ENCODE measurements at places on chromosomes 1 and 21. TPM values are rescaled to one million over a fixed set of nuclear protein-coding genes. Genes with fewer than 3 reads are reported as not detected.

Gene SGIP1
- 9.4 TPM for total RNA-seq

Gene ZNF593OS
- not detected for total RNA-seq

DNA sequence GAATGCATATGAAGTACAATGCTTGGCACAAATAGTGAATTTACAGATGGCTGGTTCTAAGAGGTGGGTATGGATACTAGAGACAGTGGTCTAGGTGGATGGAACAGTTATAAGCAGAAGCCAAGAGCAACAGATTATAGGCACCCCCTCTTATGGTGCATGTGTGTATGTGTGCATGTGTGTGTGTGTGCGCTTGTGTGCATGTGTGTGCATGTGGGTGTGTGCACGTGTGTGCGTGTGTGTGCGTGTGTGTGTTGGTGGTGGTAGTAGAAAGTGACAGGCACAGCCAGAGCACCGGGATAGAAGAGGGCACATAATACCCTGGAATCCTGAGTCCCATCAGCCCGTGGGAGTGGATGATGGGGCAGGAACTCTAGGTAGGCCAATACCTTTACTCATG lies 1.3 kb downstream of the NCMAP start:
- peaks cover 43% of the 10 kb centered on the region for H3K27me3 ChIP-seq
- no peak for DNase-seq
- no peak overlapping the region for H3K4me3 ChIP-seq
- H3K27ac ChIP-seq = no peak overlapping the region

GRCh38 chr1:178938101-178938958 lies 67.5 kb upstream of the ANGPTL1 start:
- no peak overlapping the region for H3K4me3 ChIP-seq
- H3K27me3 ChIP-seq = no peaks in the 10 kb centered on the region
- peak; percentile 44 for DNase-seq
- H3K4me1 ChIP-seq = no peaks in the 10 kb centered on the region

DNA sequence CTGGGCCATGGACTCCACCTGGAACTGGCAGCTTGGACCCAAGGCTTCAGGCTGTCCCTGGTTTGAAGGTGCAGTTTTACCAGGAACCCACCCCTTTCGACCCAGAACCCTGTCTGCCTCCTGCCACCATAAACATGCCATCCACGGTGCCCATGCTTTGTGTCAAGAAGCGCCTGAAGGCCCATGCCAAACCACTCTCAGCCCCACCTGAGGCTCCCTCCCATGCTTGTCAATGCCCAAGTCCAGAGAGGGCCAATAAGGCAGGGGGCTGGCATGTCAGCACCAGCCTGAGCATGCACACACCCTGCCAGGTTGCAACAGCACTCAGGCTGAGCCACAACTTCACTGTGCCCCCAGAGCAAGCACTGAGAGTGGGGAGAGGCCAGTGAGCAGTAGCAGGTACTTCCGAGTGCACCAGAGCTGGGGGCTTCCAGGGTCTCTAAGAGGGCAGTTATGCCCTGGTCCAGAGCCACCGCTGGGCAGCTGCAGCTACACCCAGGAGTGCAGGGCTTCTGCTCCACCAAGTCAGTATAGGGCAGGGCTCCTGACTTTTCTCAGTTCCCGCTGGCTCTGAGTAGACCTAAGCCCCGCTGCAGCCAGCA lies 1256.0 kb downstream of the AMY1C start:
- H3K36me3 ChIP-seq = no peaks in the 10 kb centered on the region
- H3K4me1 ChIP-seq = no peaks in the 10 kb centered on the region
- no peaks in the 10 kb centered on the region for H3K27me3 ChIP-seq
- DNase-seq = no peak
- H3K4me3 ChIP-seq = no peak overlapping the region

DNA sequence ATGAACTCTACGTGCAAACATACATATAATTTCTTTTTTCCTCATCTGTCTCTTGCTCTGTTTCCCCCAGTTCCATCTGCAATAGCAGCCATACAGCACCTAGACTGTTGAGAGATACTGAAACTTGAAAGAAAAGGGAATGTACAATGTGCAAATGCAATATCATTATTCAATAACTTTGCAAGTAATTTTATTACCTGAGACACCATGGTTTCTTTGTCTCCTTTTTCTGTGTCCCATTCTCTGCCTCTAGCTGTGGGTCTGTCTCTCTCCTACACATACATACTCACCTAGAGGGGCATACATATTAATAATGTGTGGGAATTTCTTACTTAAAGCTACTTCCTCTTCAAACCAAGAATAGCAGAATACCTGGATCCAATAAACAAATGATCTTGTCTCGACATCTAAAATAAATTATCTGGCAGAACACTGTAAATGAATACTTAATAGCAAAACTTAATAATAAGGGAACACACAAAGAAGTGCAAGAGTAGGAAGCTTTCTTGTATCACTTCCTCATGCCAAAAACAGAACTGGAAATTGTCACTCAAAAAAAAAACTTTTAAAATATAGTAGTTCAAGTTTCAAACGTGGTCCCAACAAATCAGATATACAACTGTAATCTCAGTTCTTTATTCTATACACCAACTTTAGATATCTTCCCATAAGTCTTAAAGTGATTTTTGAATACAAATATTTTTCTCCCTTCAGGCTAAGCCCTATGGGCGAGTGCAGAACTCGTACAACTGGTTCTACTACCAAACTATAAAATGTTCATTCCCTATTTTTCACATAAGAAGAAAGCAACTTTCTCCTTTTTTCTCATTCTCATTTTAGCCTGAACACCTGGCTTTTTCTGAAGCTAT lies 194.6 kb downstream of the NRIP1 start:
- peaks cover 4% of the 10 kb centered on the region for H3K4me1 ChIP-seq
- H3K4me3 ChIP-seq = no peak overlapping the region
- no peaks in the 10 kb centered on the region for H3K27me3 ChIP-seq
- no peak overlapping the region for H3K27ac ChIP-seq
- no peak for DNase-seq
- no peaks in the 10 kb centered on the region for H3K36me3 ChIP-seq

Gene SMIM1
- 10.3 TPM for total RNA-seq

- H3K4me3 ChIP-seq = no peak overlapping the region
- DNase-seq = no peak
- H3K27me3 ChIP-seq = no peaks in the 10 kb centered on the region
These were observed 61.4 kb downstream of the EPHB2 start for GRCh38 chr1:22772014-22772413.

Gene OR6K3
- not detected for total RNA-seq

Gene RSPO1
- total RNA-seq = 0.19 TPM

GRCh38 chr1:119139857-119140176 lies 636 bp downstream of the WARS2 start:
- peak overlapping the region; percentile 95 for H3K4me3 ChIP-seq
- DNase-seq = no peak
- peak overlapping the region; percentile 100 for H3K27ac ChIP-seq

Gene CNST
- 15.6 TPM for total RNA-seq

DNA sequence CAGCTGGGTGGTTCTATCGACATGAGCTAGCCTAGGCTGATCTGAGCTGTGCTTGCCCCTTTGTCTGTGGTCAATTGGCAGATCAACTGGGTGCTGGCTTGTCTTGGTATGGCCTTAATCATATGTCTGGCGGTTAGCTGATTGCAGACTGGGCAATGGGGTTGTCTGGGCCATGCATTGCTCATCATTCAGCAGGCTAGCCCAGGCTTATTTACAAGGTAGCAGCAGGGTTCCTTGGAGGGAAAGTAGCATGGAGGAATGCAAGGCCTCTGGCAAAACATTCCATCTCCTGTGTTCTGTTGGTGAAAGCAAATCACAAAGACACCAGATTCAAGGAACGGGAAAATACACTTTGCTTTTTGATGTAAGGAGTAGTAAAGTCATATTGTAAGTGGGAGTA lies 84.0 kb upstream of the IVNS1ABP start:
- H3K27ac ChIP-seq = peak overlapping the region; percentile 80
- DNase-seq = peak; percentile 83
- no peaks in the 10 kb centered on the region for H3K27me3 ChIP-seq
- H3K36me3 ChIP-seq = no peaks in the 10 kb centered on the region
- peaks cover 2% of the 10 kb centered on the region for H3K4me1 ChIP-seq

Gene F11R
- total RNA-seq = 190 TPM

GRCh38 chr1:231318568-231318967 lies 19.1 kb downstream of the EXOC8 start:
- peak; percentile 13 for DNase-seq
- H3K27me3 ChIP-seq = no peaks in the 10 kb centered on the region
- no peak overlapping the region for H3K27ac ChIP-seq
- H3K4me3 ChIP-seq = no peak overlapping the region
- no peaks in the 10 kb centered on the region for H3K36me3 ChIP-seq

DNA sequence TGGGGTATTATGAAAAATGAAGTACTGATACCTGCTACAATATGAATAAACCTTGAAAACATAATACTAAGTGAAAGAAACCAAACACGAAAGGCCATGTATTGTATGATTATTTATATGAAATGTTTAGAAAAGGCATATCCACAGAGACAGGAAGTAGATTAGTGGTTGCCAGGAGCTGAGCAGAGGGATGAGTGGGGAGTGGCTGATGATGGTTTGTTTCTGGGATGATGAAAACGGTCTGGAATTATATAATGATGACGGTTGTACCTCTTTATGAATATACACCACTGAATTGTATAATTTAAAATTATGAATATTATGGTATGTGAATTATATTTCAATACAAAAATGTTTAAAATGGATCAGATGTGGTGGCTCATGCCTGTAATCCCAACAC lies 63.8 kb upstream of the MPC2 start:
- H3K27me3 ChIP-seq = no peaks in the 10 kb centered on the region
- H3K4me3 ChIP-seq = no peak overlapping the region
- peaks cover 73% of the 10 kb centered on the region for H3K36me3 ChIP-seq
- no peaks in the 10 kb centered on the region for H3K4me1 ChIP-seq
- no peak for DNase-seq

DNA sequence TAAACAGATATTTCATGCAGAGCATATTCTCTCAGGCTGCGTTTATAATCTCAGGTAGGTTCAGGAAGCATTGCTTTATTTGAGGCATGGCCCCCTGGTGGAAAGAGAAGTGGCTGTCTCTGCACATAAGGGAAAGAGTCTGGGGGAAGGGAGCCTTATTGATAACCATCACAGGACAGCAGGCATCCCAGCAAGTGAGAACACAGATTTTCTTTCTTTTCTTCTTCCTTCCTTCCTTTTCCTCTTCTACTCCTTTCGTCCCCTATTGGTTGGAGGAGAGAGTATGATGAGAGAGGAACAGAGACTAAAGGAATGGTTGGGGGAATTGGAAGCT lies 21.9 kb downstream of the TSNAX start:
- H3K27ac ChIP-seq = no peak overlapping the region
- peak; percentile 71 for DNase-seq
- H3K4me1 ChIP-seq = peaks cover 2% of the 10 kb centered on the region

Gene SPRR3
- 0.27 TPM for total RNA-seq

- H3K27ac ChIP-seq = no peak overlapping the region
- no peaks in the 10 kb centered on the region for H3K27me3 ChIP-seq
- DNase-seq = no peak
- H3K4me3 ChIP-seq = no peak overlapping the region
These were observed 682.4 kb downstream of the LTN1 start for GRCh38 chr21:28310171-28310685.

DNA sequence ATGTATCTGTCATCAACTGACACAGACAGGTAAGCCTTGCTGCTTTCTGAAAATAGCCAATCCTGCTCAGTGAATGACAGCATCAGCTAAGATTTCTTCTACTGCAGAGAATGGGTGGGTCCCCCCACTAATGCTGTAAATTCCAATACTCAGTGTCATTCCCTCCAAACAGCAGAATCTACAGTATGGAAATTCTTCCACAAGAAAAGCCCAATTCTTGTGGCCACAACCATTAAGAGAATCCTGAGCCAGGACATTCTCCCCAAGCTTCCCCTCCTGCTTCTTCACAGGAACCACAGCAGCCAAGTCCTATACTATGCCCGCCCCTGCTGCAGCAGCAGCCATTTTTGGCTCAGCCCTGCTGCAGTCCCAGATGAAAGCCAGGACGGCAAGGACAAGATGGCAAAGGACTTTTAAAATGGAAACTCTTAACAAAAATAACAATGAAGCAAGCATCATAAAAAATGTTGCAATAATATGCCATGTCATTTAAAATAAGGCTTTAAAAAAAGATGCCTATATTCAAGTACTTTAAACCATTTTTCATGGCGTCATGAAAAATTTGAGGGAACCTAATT lies 26.8 kb downstream of the EIF4G3 start:
- peak overlapping the region; percentile 55 for H3K27ac ChIP-seq
- no peaks in the 10 kb centered on the region for H3K27me3 ChIP-seq
- no peaks in the 10 kb centered on the region for H3K4me1 ChIP-seq

DNA sequence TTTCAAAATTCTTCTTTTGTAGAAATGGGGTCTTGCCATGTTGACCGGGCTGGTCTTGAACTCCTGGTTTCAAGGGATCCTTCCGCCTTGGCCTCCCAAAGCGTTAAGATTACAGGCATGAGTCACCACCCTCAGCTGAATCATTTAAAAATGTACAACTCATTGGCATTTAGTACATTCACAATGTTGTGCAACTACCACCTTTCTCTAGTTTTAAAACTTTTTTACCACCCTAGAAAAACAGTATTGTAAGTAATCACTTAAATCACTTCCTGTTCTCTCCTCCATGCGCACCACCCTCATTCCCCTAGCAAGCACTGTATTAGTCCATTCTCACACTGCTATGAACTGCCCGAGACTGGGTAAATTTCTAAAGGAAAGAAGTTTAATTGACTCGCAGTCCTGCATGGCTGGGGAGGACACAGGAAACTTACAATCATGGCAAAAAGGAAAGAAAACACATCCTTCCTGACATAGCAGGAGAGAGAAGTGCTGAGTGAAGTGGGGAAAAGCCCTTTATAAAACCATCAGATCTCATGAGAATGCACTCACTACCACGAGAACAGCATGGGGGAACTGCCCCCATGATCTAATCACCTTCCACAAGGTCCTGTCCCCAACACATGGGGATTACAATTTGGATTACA lies 14.4 kb upstream of the THEM5 start:
- H3K27ac ChIP-seq = no peak overlapping the region
- H3K4me1 ChIP-seq = no peaks in the 10 kb centered on the region
- no peaks in the 10 kb centered on the region for H3K27me3 ChIP-seq
- no peak overlapping the region for H3K4me3 ChIP-seq

GRCh38 chr1:48061162-48062136 lies 64.3 kb upstream of the TRABD2B start:
- H3K27ac ChIP-seq = no peak overlapping the region
- no peak overlapping the region for H3K4me3 ChIP-seq
- H3K4me1 ChIP-seq = peaks cover 6% of the 10 kb centered on the region
